HuH-7 (cell line): ENCODE measurements at places on chromosomes 1 and 21.
A peak's percentile ranks its signal among the peaks of the same experiment; 100 is the strongest.

DNA sequence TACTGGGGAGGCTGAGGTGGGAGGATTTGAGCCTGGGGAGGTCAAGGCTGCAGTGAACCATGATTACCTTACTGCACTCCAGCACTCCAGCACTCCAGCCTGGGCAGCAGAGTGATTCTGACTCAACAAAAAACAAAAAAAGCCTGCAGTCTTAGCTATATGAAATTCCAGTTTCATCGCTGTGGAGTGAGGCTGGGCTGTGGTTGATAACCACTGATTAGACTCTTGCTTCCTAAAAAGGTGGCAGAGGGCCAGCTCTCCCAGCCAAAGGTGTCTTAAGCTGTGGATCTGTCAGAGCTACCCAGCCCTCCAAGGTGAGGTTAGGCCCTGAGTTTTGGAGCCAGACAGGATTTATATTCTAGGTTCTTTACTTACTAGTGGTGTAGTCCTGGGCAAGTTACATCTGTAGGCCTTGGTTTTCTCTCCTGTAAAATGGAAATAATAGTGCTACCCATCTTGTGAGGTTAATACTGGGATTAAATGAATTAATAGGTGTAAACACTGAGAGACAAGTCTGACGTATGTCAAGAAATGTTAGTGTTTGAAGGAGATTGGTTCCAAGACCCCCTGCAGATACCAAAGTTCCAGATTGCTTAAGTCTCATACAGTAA, 35.9 kb downstream of the TMCC2 start:
- DNase-seq, result no peak

- no peak for DNase-seq
Observed at GRCh38 chr1:31650161-31651088, 5.7 kb upstream of the PEF1 start.

DNA sequence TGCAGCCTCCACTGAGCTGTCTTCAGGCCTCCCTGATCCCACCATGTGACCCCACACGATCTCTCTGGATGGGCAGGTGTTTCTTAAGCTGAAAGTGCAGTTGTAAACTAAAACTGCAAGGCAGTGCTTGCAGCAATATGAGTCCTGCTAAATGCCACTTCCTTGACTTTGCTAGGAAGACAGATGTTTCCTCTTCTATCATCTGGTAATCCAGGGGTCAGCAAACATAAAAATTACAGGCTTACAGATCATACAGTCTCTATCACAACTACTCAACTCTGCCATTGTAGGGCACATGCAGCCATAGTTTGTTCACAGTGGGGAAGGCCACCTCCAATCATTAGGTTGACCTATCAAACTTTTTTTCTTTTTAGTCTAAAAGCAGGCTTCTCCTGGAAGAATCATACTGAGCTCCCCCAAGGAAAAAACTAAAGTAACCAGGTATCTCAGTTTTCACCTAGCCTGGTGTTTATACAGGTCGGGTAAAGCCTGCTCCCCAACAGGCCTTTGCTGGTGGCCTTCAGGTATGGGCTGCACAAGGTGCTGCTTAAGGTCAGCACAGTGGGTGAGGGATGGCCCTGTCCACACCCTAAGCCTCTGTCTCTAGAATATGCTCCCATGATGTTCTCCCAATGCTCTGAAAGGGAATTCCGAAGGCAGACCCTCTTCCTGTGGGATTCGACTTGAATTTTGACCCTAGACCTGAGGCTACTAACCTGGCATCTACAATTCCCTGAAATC, 10.8 kb downstream of the ABCA4 start:
- no peak for DNase-seq

- DNase-seq, result no peak
Observed at GRCh38 chr21:42622284-42622683, 31.1 kb upstream of the PDE9A start.

GRCh38 chr21:37970548-37970947, 54.3 kb upstream of the KCNJ6 start:
- no peak for DNase-seq

DNA sequence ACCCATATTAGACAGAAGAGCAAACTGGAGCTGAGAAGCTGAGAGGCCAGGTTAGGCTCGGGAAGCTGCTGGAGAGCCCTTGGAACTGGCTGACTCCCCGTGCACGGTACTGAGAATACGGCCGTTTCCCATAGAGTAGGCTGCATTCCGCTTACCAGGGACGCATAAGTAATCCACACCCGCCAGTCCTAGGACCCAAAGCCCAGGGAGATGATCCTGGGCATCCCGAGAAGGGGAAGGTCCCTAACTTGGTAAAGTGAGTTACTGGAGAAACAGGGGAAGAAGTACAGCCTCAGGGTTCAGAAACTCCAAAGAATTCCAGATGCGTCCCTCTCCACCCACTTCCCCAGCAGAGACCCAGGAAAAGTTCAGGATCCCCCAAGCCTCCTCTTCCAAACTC, 1.3 kb downstream of the LRRC38 start:
- no peak for DNase-seq

DNA sequence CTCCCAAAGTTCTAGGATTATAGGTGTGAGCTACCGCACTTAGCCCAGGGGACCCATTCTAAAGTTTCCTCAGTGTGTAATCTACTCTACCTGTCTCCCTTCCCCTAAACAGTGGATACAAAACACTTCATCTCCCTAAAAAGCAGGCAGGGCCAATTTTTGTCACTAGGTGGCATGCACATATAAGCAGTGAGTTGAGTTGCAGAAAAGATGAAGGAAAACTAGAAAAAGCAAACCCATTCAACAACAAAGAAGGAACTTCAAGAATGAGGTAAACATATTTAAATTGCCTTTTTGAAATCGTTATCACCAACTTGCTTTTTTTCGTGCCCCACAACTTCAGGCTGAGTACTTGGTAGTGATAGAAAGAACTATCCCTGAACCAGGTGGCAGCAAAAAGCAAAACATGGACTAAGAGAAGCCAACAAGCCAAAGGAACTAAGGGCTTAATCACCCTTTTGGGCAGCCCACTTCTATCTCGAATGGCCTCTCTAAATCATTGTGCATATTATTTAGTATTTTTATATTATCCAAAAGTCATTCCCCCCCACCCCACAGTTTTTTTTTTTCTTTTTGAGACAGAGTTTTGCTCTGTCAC, 19.7 kb upstream of the ALDH9A1 start:
- DNase-seq, result peak; percentile 26

GRCh38 chr1:150548632-150549495, at the start of gene ADAMTSL4:
Gene ADAMTSL4 (plus strand): TSS chr1:150549408. CDS start chr1:150552289, 2,881 bp downstream.
- DNase-seq, result peak; percentile 65

DNA sequence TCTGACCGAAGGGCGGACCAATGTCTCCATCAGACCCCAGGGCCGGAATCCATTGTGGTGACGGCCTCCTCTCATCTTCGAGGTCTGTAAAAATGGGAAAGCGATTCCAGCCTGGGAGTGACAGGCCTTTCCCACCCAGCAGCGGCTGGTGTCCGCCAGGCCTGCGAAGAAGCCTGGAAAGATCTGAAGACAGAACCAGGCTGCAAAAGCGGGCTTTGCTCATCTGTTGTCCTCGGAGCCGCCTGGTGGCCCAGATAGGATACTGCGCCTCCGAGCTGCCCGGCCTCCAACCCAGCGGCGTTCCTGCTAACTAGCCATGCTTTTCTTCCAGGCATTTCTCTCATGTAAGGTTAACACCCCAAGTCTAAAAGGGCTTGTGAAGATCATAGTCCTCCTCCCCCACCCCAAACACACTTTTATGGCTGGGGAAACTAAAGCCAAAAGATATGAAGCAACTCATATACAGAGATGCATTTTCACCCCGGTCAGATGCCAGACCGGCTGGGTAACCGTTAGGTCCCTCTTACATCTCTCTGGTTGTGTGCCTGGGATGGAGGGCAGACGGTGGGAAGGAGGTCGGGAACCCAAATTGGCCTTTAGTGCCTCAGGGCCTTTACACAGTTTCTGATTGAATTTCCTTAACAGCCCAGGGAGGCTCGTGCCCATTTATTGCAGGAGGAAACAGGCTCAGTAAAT, 1.9 kb upstream of the DHRS3 start:
- peak; percentile 79 for DNase-seq

DNA sequence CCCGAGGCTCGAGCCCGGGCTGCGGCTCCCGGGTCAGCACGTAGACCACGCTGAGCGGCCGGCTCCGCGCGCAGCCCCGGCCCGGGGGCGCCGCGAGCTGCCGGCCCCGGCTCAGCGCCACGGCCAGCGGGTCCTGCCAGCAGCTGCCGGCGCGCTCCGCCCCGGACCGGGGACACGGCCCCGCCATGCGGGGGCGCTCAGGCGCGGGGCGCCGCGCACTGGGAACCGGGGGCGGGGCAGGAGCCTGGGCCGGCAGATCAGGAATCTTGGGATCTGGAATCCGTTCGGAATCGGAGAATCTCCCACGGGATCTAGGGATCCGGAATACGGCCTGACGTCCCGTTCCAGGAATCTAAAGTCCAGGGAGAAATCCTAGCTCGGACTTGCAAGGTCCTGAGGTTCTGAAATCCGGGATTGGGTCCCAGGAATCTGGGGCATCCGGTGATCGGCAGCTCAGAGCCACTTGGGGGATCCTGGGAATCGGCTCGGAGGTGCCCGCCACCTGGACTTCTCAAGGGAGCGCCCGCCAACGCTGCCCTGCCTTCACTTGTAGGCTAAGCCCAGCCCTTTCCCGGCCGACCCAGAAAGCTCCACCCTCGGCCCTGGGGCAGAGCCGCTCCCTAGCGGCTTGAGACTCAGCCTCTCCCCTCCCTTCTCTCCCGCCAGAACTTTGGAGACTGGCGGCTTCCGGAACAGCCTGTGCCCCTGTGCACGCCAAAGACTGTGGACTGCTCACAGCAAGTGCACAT, at the start of gene MAP3K6:
TSS of gene MAP3K6 (minus strand) at position 551 of the 749 bp plus-strand sequence. CDS start at position 187, 364 bp downstream.
- peak; percentile 86 for DNase-seq

DNA sequence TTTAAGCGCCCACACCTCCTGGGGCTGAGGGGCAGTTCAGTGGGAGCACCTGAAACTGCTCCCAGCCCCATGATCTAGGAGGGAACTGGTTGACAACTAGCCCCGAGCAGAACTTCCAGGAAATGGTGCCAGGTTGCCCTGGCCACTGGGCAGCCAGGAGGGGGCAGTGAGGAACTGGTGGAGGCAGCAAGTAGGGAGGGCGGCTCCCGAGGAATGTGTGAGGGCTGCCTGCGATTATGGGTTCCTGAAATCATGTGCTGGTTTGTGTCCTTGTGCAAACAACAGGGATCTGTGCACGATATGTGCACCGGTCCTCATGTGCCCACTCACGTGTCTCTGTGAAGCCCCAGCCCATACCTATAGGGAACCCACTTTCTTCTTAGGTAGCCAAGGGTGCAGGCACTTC, 9.9 kb downstream of the GPR3 start:
- DNase-seq, result peak; percentile 47

GRCh38 chr1:223683586-223684487, 18.3 kb upstream of the CAPN8 start:
- peak; percentile 63 for DNase-seq

DNA sequence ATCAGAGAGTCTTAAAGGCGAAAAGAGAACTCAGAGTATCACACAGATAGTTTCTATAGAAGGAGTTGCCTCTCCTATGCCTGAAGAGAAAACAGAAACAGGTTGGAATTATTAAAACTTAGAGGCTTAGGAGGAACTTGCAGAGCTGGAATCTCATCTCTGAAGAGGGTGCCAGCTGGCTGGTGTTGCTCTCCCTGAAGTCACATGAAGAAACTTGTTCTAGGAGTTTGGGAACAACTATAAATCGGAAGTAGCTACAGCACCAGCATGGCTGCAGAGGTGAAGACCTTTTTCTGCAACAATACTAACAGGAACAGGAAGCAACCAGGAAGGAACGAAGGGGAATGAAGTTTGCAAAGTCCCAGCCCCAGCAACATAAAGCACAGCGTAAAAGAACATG, 35.8 kb downstream of the FMO3 start:
- no peak for DNase-seq

- DNase-seq, result no peak
Observed at GRCh38 chr1:11492235-11492634, 13.3 kb downstream of the DISP3 start.

DNA sequence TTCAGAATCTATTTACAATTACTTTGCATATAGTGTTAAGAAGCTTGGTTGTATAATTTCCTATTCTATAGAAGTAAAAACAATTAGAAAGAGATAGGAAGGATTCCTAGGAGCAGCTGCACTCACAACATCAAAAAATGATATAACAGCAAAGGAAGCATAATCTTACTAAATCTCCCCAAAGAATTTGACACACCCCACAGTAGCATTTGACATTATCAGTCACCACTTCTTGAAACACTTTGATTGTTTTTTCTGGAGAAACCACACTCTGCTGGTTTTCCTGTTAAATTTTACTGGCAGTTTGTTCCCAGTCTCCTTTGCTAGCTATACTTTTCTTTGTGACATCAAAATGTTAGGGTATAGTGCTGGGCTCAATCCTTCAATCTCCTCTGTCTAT, 100.8 kb upstream of the KIAA1614 start:
- no peak for DNase-seq

- DNase-seq, result no peak
Observed at GRCh38 chr1:228112167-228112566, 3.1 kb upstream of the MRPL55 start.

- no peak for DNase-seq
Observed at GRCh38 chr1:32954168-32954567, 10.4 kb downstream of the RNF19B start.

- no peak for DNase-seq
Observed at GRCh38 chr1:23869051-23869450, 961 bp upstream of the FUCA1 start.

GRCh38 chr1:22587247-22587646, 24.0 kb downstream of the EPHA8 start:
- no peak for DNase-seq

DNA sequence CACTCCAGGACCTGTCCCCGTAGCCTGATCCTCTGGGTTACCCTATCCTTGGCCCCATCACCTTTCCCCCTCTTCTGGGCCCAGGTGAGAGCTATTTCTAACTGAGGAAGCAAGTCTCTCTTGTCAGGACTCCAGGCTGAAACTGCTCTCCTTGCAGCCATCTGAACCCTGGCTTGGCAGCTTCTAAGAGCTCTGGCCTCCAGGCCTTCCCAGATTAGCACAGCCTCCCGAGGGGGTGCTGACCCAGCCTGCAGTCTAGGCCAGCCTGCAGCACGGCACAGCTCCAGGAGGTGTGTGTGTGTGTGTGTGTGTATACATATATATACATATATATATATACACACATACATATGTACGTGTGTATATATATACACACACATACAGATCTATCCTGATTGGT, 17.4 kb downstream of the CACNA1S start:
- no peak for DNase-seq

DNA sequence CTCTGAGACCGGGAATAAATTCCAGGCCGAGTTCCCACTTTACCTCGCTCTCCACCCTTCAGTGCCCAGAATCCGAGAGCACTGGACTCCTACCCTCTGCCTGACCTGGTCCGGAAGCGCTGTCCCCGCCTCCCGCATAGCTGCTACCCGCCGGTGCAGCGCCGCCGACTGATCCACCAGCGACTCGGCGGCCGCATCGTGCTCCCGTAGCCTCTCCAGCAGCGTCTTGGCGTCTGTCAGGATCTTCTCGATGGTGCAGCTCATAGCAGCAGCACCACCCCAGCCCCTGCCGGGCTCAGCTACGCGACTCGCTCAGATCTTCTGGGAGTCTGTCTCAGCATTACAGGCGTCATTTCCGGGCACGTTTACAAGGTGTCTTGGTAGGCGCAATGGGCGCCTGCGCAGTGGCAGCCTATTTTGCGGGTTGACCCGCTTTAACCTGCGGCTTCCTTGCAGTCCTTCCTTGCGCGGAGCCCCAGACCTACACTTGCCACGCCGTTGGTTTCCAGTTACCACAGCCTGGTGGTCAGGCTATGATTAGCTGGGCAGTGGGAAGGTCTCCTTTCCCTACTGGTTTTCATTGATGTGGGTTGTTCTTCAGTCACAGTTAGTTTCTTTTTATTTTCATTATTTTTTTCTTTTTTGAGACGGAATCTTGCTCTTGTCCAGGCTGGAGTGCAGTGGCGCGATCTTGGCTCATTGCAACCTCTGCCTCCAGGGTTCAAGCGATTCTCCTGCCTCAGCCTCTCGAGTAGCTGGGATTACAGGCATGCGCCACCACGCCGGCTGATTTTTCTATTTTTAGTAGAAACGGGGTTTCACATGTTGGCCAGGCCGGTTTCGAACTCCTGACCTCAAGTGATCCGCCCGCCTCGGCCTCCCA, at the start of gene SIKE1:
TSS of gene SIKE1 (minus strand) at position 342 of the 883 bp plus-strand sequence. CDS start at position 264, 78 bp downstream.
- peak; percentile 83 for DNase-seq
